ENCODE measurements at places on chromosomes 4 and X. TPM values are rescaled to one million over a fixed set of nuclear protein-coding genes. Genes with fewer than 3 reads are reported as not detected.

DNA sequence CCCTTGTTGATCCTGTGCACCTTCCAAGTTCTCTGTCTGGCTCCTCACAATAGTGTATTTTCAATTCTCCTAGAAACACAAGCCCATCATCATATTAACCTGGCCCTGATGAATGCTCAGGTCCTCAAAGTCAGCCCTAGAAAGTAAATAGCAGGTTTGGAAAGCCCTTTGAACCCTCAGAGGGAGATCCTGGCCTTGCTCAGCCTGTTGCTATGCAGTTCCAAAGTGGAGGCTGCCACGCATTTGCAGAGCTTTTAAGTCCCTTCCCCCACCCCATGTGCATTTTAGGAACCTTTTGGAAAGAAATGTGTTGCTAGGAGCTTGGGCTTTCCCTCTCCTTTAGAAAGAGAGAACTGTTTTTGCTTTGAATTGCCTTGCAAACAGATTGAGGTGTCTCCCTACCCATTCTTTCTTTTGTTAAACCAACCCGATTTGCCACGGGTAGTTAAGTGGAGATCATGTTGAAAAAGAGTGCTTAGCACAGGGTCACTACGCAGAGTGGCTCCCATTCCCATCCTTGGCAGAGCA, 12.2 kb downstream of the MAMLD1 start:
- DNase-seq = no peak

DNA sequence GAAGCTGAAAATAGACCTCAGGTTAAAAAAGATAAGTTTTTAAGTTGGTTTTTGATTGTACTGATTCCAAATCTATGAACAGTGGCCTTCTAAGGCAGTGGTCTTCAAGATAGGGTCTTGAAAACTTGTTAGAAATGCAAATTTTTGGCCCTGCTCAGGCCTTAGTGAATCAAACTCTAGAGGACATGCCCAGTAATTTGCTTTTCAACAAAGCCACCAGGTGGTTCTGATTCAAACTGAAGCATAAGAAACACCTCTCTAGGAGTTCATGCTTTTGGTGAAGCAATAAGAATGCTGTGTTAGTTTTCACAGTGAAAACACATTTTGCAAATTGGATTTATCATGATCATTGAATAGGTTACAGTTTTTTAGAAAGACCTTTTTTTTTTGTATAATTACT, 1849.4 kb upstream of the AGA start:
- DNase-seq = no peak

HADH gene
- 27.3 TPM for total RNA-seq

DNA sequence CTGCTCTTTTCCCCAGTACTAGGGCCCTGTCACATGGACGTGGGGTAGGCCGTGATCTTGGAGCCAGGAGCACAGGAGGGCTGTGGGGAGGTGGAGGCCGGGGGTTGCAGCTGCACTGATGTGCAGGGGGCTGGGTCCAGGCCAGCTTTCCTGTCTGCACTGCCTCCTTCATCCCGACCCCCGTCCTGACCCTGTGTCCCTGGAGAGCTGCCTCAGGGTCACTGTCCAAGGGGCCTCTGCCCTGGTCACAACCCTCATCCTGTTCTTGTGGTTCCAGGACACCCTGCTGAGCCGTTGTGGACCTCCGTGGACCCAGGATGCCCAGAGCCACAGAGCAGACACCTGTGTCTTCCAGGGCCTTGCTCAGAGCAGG, 91.7 kb upstream of the ADRA2C start:
- no peak for DNase-seq

DNA sequence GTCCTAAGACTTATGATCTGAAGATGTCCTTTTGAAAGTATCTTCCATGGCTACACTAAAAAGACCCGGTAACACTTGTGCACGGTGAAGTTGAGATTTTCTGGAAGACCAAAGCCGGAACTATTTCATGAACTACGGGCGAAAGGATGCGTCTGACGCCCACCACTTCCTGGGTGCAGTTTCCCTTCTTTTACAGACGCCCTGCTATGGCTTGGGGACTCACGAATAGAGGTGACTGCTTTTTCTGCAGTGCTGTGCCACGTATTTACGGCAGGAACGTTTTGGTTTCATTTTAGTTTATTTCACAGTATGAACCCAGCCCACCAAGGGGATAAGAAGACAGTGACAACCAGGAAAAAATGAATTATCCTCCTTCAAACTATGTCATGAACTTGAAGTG, 180.4 kb downstream of the AFAP1 start:
- DNase-seq = no peak

DNA sequence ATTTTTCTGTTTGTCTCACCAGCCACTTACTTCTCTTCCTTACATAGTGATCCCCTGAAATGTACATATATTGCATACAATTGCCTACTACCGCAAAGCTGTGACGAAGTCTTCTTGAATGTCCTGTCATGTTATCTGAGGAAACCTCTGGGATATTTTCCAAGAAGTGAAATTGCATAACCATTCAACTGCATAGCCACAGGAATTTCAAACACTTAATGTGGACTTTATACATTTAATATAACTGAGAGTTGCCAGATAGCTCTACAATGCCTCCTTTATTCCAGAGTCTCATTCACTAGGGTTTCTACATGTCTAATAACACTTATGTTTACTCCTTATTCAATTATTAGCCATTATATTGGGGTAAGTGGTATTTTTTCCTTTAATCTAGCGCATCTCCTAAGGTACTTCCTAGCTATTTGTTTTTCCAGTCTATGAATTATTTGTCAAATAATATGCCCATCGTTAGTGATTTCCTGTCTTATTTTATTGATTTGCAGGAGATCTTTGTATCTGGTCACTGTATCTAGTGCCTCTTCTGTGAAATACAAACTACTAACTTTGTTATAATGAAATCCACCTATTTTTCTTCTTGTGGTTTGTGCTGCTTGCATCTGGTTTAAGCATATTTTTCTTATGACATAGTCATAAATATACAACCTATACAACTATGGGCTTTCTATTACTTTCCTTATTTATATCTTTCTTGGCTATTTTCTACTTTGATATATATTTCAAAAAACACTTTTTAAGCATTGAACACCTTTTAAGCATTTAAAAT, 69.2 kb upstream of the GRID2 start:
- peak; percentile 47 for DNase-seq

- no peak for DNase-seq
These were observed 214.6 kb upstream of the FAM241A start for GRCh38 chr4:111930659-111931058.

- no peak for DNase-seq
These were observed 79.9 kb upstream of the EGFL6 start for GRCh38 chrX:13489454-13489853.

DNA sequence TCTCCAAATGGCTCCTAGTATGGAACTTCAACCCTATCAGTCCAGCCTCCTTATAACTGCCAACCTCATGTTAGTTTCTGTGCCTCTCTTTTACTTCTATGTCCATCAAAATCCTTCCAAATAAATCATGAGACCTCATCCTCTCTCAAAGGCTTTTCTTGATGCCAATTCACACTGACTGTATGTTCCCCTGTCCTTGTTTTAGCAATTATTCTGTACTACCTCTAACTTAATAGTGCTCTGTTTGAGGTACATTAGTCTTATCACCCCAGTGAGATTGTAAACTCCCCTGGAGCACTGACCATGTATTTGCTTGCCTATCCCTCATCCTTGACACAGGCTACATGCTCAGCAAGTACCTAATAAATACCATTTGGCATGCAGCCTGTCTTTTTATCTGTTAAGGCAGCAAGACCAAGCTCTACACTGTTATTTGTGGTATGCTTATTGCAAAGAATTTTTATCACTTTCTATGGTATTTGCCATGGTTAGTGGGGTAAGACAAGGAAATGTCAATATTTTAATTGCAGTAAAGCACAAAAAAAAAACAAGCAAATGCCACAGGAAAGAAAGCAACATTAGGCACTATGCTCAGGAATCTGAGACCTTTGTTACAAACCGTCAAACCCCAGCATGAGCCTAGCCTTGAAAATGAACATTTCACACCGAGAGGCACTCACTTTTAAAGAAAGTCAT, 119.2 kb downstream of the SMARCA1 start:
- DNase-seq = no peak

PRRG3 gene
- total RNA-seq = 12.6 TPM

CAPN6 gene
- 253 TPM for total RNA-seq

CSAG2 gene
- total RNA-seq = not detected

DNA sequence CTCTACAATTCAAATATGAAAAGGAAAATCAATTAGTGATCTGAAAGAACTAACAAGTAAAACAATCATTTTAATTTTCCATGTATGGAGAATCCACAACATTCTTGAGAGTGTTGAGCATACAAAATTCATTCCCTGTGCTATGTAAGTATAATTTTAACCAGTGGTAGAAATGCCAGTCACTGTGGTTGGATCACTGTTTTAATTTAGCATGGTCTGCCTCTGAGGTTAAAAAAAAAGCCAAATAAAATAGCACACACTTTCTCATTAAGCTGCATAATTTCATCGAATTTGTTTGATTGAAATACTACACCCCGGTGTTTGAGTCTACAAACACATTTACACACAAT, 185.5 kb upstream of the STS start:
- no peak for DNase-seq

DNA sequence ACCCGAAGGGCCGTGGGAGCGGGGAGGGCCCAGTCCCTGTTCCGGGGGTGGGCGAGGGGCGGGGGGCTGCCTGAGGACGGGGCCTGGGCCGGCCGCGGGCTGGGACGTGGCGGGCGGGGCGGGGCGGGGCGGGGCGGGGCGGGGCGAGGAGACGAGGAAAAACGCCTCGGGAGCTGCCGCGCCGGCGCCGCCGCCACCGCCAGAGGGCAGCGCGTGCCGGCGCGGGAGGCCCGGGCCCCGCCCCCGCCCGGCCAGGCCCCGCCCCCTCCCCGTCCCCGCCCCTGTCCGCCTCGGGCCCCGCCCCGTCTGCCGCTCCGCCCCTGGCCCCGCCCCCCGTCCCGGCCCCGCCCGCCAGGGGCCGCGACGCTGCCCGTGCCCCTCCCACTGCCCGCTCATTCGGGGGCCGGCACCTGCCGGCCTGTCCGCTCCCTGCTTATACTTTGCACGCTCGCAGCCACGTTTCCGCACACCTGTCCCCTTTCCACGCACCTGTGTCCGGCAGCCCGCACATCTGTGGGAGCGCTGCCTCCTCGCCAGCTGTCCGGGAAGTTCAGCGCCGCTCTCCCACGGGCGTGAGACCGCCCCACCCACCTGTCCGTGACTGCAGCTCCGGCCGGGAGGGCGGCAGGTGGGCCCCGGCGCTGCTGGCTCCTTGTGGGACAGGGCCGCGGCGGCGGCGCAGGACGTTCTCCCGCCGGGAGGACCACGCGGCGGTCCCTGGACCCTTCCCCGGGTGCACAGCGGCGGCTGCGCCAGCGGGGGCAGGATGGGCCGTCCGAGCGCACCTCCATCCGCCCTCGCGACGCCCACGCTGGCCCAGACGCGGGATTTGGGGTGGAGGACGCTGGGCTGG, 1.7 kb upstream of the FGFRL1 start:
- DNase-seq = peak; percentile 82

DNA sequence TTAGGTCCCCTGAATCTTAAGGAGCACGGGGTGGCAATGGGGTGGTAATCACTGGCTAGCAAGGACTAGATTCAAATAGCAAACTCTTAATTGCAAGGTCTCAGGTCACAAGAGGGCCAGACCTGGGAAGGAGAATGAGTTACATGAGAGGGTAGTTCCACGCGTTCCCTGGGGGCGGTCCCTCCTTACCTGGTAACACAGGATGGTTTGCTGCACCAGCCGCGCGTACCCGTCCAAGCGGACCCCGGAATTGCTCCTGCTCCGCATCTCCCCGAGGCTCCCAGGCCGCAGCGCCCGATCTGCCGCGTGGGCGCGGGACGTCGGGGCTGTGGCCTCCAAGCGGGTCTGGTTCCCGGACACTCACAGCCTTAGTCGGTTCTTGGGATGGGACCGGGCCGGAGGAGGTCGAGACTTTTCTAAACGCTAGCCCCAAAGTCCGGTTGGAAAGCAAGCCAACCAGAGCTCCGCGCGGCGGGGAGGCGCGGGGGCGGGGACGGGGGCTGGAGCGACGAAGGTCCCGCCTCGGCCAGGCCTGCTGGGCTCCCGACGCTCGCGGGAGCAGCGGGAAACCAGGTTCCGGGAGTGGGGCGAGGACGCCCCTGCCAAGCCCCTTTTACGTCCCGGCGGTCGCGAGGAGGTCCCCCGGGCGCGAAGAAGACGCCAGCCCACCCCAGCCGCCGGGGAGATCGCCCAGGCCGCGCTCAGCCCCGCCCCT, at the start of gene PHKA2:
Gene PHKA2 (minus strand): TSS at position 449 of the 715 bp plus-strand sequence. CDS start 182 bp downstream, at position 267.
- peak; percentile 76 for DNase-seq

DNA sequence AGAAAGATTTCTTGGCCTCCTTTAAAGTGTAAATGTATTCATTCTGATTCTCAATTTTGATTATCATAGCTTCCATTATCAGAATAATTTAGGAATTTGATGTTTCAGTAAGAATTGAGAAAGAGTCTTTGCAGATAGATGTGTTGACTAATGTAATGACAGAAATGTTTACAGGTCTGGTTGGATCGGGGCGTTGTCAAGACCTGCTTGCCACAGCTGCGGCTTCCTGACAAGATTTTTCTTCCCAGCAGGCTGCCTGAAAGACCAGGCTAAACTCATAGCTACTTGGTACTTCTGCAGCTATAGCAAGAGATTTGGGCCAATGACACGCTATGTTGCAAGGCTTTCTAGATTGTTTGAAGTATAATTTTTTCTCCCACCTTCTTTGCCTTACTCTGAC, 91.5 kb upstream of the ANKRD50 start:
- no peak for DNase-seq

TCEAL5 gene
- 2.9 TPM for total RNA-seq

MAGIX gene
- total RNA-seq = 2.6 TPM

- DNase-seq = no peak
These were observed 38.4 kb downstream of the PSAPL1 start for GRCh38 chr4:7396186-7396910.

DNA sequence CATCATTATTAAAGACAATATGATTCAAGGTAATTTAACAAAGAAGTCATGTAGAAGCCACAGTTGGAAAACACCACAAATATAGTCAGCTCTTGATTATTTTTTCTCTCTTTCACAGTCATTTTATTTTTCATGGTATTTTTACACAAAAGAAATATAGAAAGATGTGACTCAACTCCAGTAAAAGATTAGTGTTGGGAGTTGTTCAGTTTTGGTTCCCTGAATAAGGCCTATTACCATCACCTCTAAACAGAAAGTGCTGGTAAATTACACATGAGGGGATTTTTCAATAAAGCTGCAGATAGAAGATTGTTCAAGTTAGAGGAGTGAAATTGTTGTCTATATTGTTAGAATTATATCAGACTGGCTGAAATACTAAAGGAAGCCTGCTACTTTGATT, 107.0 kb downstream of the DDIT4L start:
- DNase-seq = no peak

GRCh38 chr4:74168841-74169240, 10.9 kb downstream of the MTHFD2L start:
- DNase-seq = no peak

GRCh38 chr4:16290681-16291420, 64.6 kb upstream of the TAPT1 start:
- no peak for DNase-seq

DNA sequence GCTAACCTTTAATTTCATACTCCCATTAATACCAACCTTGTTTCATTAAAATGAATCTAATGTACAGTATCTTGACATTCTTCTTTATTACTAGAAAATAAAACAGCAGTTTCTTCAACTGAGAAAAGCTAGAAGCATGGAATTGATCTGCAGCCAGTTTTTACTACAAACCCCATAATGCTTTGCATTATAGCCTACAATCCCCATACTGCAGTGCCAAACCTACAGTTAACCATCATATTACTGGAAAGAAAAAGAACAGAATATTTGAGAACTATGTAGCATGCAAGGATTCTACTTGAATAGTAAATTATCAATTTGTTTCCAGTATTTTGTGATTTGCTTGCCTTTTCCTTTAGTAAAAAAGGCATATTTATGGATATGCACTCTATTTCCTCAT, 3.2 kb upstream of the IL1RAPL1 start:
- DNase-seq = peak; percentile 27

Measured in muscle of leg (tissue), 16 donors.